ENCODE measurements at places on chromosomes 4 and X.

GRCh38 chr4:68129793-68130192, at the start of gene TMPRSS11F:
TSS of gene TMPRSS11F (minus strand) at chr4:68129869. CDS start at chr4:68129820, 49 bp downstream.
- peak; percentile 75 for DNase-seq

DNA sequence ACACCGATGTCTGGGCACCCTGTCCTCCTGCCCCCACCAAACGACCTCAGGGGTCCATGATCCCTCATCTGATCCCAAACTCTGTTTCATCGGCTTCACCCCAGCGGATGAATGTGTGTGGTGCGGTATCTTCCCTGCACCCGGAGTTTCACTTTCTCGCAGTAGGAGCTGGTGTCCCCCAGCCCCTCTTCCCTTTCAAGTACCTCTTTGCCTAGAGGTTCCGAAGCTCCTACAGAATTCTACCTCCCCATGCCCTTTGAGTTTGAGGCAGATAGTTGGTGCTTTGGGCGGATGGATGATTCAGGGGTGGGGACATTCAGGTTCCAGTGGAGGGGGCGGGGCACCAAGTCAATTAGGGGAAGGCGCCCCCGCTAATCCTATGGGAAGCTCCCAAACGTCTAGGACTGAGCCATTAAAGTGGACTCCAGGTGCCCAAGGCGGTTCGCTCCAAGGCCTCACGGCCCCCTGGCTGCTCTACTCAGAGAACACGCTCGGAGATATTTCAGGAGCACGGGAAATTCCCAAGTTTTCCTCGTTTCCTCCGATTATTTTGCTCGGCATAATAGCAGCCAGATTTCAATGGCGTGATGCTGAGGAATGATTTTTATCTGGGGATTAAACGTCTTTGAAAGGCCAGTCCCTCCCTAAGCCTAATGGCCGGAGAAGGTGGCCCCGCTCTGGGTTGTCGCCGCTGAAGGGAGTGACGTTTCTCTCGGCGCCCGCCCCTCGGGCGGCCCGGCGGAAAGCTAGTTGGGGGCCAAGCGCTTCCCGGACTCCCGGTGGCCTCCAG, 1.3 kb downstream of the MSX1 start:
- DNase-seq = no peak

DNA sequence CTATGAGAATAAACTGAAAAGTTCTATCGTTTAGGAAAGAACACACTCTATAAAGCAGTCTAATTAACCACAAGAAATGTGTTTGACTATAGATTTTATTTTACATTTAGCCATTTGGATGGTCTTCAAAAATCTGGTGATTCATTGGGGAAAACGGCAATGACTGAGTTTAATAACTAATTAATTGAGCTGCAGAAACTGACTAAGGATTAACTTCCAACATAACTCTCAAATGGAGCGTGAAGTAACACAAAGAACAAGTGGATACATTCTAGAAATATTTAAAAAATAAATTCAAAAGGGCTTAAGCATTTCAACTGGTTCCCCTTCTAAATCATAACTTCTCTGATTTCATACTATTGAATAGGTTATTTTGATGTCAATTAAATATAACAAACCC, 1582.4 kb downstream of the PCDH18 start:
- DNase-seq = no peak

DNA sequence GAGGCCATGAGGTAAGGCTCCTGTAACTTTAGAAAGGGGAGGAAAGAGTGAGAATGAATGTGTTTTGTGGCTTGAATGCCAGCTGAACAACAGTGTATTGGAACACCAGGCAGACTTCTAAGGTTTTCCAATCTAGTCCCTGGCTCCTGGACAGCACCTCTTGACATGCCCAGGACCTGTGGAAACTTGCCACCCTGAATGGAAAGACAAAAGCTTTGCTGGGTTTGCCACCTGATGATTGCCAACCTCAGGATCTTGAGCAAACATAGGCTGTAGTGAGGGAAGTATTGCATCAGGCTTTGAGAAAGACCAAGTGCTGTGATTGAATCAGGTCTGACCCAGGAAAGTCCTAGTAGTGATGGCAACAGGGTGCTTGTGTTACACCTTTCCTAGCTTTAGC, 1393.1 kb upstream of the DIAPH2 start:
- no peak for DNase-seq

GRCh38 chr4:134200811-134201215, 776 bp downstream of the PABPC4L start:
- DNase-seq = no peak

Data from hematopoietic multipotent progenitor cell treated with erythropoietin and hydrocortisone succinate and interleukin-3 and kit ligand, for 6 days (in vitro differentiated cells).